ENCODE measurements at places on chromosomes 7 and 10. TPM values are rescaled to one million over a fixed set of nuclear protein-coding genes. Genes with fewer than 3 reads are reported as not detected.

GRCh38 chr7:13421776-13422175, 567.7 kb downstream of the ETV1 start:
- no peak for DNase-seq

GRCh38 chr7:1890289-1891235, 220.5 kb downstream of the ELFN1 start:
- DNase-seq, result no peak

BTBD16 gene
- total RNA-seq, result 0.27 TPM

DNA sequence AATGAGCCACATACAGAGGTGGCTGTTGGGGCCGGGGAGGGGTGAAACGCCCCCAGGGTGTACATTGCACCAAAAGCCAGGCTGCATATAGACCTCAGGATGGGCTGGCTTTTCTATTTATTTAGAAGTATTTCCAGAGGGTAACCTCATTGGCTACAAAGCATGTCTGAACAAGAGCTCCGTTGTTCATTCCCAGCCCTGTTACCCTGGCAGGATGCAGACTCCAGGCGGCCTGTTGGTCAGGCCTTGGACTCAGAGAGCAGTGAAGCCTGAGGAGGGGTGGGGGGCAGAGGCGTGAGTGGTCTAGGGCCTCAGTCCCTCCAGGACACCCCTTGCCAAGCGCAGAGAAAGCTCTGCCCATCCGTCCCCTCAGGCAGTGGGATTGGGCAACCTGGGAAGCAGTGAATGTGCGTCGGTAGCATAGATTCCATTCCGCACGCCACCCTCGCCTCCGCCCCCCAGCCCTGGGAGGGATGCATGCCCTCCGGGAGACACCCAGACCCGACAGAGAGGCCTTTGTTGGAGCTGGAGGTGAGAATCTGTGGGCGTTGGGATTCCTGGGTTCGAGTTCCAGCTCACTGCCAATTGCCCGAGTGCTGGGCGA, 41.9 kb downstream of the TCF7L2 start:
- DNase-seq, result no peak

ASB10 gene
- 3.1 TPM for total RNA-seq

GFRA1 gene
- total RNA-seq, result 41.5 TPM

AP5Z1 gene
- total RNA-seq, result 12.8 TPM

GRCh38 chr7:114939484-114940097, 17.7 kb downstream of the MDFIC start:
- no peak for DNase-seq

DNA sequence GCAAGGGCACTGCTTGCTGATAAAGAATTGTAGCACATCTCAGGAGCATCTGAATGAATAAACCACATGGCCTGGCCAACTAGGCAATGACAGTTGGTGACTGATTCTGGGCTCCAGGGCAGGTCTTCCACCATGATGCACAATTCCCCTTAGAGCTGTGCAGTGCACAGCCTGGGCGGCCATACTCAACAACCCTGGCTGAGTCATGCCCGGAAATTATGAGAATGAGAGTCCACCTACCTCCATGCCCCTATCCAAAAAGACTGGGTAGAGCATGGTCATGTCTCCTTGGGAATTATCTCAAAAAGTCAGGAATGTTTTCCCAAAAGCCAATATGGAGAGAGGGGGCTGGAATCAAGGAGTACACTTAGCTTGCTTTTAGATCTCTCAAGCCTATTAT, 425.6 kb downstream of the PLXNA4 start:
- no peak for DNase-seq

DNA sequence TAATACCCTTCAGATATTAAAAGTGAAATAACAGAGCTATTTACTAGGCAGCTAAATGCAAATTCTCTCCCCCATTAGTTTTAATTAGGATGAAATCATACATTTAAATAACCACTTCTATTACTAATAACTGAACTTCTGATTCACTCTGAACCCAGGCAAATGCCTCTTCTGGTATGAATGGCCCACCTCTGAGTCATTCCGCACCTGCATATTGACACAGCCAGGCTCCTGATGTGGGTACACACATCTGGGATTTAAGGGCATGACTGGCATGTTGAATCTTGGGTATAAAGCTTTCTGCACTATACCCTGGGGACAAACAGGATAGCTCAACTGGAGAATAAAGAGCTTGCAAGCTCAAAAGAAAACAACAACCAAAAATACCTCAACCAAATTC, 140.9 kb downstream of the AUTS2 start:
- DNase-seq, result no peak

LIPN gene
- total RNA-seq, result not detected

POLR2J3 gene
- total RNA-seq, result 19.8 TPM
